NCI-H510A treated with DMSO at 0.1 percent for 48 hours (cell line): ENCODE measurements at places on chromosomes 6 and 20.

GRCh38 chr6:20085817-20086216, 126.5 kb downstream of the MBOAT1 start:
- no peak for DNase-seq

DNA sequence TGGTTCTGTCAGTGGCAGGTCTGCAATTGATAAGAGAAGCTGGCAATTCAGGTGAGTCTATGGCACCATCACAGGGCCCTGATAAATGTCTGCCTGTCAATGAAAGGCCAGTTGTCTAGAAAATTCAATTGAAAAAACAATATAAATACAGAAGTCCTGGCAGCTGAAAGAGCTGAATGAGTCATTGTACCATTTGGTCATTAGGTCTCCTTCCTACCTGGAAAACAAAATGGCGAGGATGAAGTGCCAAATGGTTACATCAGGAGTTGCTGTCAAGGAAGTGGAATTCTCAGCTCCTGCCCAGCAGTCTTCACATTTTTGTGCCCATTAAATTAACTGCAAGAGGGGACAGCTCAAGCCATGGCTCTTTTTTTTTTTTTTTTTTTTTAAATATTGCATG, 37.7 kb downstream of the PEX7 start:
- DNase-seq: no peak

DNA sequence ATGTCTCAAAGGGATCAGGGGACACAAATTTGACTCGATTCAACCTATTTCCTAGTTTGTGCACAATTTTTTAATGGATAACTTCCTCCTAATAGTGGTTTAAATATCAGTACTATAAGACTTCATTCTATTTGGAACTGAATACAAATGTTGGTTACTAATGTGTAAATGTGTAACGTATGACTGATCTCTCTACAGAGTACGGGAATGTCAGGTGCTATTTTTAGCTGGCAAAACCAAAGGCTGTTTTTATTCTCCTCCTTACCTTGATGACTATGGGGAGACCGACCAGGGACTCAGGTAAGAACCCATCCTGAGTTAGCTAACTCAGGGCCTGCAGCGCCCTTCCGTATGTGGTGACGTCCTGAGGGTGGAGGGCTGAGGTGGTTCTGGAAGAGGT, 33.0 kb downstream of the PRPH2 start:
- DNase-seq: no peak

- no peak for DNase-seq
Measured at GRCh38 chr6:36590237-36590636, 3.9 kb upstream of the SRSF3 start.

DNA sequence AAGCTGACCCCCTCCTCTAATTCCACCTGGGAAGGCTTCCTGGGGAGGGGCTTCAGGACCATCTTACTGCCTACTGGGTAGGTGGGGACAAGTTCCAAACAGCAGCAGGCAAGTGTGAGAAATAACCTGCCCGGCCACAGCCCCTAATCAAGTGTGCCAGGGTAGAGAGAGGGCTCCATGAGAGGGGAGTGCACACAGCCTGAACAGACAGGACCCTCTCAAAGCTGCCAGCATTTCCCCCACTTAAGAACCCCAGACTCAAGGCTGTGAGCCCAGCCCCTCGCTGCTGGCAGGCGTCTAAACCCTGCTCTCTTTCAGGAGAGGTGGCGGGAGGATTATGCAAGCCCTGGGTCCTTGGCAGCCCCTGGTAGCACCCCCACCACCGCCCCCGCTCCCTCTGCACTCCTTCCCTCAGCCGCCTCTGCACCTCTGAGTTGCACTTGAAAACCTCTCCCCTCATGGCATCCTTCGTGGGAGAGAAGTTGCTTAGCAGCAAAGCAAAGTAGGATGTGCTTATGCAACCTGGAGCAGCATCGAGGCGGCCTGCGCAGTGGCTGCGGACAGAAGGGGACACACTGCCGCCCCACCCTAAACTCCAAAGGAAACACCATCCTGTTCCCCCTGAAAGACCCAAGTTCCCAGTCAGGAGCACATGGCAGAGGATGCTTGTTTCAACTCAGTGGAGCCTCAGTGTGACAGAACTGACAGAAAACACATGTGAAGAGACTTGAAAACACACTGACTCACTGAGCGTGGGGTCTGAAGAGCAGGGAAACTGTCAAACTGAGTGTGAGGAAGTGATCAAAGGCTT, 10.5 kb downstream of the DDRGK1 start:
- no peak for DNase-seq

DNA sequence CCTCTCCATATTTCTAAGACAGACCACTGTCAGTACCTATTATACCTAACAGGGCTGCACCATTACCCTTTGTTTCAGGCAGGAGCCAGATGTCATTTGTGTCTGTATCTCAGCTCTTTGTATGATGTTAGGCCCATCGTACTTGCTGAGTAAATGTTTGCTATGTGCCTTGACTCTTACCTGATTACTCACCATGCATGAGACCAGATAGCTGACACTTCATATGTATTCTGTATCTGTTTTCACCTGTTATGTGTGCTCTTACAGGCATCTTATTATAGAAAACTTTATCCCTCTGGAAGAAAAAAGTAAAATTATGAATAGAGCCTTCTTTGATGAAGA, 31.7 kb upstream of the ASXL1 start:
- DNase-seq: peak; percentile 87

GRCh38 chr6:48315051-48315719, 204.2 kb upstream of the PTCHD4 start:
- DNase-seq: no peak

DNA sequence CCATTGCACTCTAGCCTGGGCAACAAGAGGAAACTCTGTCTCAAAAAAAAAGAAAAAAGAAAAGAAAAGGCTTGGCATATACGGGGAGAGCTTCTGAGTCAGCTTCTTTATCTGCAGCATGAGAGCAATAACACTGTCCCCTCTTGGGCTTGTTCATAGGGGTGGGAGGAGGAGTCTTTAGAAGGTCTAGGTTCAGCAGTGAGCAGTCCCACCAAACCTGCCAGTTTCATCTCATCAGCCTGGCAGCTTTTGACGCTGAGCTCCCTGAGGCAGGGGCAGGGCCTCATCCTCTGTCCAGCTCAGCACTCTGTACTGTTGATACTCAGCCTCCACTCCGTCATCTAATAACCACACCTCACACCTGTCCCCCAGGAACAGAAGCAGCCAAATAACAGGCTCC, 5.6 kb upstream of the C6orf132 start:
- no peak for DNase-seq

DNA sequence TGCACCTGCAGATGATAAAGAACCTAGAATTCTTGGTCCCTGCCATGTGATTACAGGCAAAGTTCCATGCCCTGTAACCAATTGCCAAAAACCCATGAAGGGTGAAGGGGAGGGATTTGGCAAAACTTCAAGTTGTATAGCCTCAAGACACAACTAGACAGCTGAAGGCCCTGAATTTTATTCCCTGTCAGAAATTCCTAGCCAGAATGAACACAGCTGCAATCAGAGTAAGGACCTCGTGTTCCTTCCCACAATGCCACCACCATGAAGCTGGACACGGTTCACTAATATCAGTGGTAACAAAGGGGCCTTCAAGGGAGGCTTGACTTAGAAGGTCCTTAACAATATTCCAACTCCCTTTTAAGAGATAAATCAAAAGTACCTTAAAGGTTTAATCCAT, 22.5 kb upstream of the IRAK1BP1 start:
- no peak for DNase-seq

- no peak for DNase-seq
Measured at GRCh38 chr6:145548933-145549648, 186.2 kb downstream of the EPM2A start.

GRCh38 chr6:154488802-154489437, 21.6 kb downstream of the CNKSR3 start:
- no peak for DNase-seq

DNA sequence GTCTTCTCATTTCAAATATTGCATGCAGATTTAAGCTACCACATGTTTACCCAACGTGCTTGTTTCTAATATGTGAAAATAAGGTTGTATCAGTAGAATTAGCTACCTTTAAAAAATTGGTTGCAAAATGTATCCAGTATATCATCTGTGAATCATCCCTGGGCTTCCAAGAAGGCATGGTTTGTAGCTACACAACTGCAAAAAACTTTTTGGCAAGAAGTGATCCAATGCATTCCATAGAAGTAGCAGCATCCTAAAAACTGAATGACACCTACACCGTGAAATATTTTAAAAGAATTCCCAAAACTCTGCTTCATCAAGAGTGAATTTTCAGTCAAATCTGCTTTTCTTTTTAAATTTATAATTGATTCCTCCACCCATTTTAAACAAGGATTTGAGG, 89.1 kb downstream of the AIG1 start:
- no peak for DNase-seq

GRCh38 chr6:15020119-15020770, 225.6 kb upstream of the JARID2 start:
- DNase-seq: no peak

GRCh38 chr6:15845492-15845891, 182.7 kb upstream of the DTNBP1 start:
- no peak for DNase-seq

- no peak for DNase-seq
Measured at GRCh38 chr20:34363465-34364222, 571 bp downstream of the ITCH start.

GRCh38 chr20:32333988-32334885, 23.9 kb upstream of the ASXL1 start:
- peak; percentile 51 for DNase-seq

- no peak for DNase-seq
Measured at GRCh38 chr6:31453259-31453658, 44.7 kb upstream of the MICB start.

DNA sequence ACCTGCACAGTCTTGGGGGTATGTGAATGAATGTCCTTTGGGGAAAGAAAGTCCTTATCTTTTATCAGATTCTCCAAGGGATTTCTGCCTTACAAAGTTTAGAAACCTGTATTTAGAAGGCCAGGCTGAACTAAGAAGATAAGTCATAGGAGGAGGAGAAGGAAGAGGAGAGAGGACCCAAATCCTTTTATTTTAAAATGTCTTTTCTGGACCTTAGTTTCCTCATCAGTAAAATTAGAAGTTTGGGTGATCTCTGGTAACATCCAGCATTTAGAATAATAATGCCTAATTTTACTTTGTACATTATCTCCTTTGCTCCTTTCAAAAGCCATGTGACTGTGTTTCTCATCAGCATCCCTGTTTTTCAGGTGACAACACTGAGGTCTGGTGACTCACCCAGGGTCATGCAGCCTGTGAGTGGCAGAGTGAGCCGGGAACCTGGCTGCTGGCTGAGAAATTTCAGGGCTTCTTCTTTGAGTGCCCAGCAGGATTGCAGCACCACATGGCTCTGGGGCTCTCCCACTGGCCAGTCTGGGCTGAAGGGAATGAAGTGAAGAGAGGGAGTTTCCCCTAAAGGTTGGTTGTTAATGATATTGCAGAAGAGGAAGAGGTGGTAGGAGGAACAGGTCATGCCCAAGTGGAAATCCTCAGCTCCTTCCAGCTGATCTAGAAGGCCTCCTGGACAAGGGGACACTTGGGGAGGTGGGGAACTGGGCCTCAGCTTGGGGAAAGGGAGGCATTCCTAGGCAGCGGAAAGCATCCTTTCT, 34.0 kb downstream of the VEGFA start:
- DNase-seq: no peak

- DNase-seq: no peak
Measured at GRCh38 chr6:166579237-166579850, 7.1 kb downstream of the RAMACL start.

GRCh38 chr6:76885861-76886301, 577.4 kb downstream of the HTR1B start:
- no peak for DNase-seq

GRCh38 chr6:1689141-1689540, 79.4 kb downstream of the FOXC1 start:
- no peak for DNase-seq

DNA sequence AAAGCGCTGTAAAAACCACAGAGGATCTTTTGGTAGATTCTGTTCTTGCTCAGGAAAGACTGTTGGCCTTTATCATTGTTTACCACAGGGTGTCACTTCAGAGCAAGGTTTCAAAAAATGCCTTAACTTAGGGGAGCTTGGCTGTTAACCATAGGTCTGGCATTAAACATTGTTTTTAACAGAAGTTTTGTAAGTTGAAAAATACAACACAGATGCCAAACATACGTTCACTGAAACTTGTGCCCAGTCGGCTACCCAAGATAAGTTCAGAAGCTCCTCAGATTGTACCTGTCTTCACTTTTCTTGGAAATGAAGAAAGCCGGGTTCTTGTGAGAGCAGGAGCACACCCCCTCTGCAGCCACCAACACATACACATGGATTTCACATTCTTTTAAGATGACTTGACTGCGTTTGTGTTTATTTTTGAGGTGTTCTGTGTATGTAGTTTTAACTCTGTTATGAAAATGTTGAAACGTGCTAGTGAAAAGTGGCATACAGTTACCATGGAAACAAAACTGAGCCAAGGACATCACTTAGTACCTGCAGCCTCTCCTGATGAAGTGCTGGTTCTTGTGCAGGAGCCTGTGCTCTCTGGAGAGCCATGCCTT, 64.9 kb downstream of the SYCP2L start:
- no peak for DNase-seq

- DNase-seq: no peak
Measured at GRCh38 chr20:21707267-21707666, 1.8 kb downstream of the PAX1 start.

DNA sequence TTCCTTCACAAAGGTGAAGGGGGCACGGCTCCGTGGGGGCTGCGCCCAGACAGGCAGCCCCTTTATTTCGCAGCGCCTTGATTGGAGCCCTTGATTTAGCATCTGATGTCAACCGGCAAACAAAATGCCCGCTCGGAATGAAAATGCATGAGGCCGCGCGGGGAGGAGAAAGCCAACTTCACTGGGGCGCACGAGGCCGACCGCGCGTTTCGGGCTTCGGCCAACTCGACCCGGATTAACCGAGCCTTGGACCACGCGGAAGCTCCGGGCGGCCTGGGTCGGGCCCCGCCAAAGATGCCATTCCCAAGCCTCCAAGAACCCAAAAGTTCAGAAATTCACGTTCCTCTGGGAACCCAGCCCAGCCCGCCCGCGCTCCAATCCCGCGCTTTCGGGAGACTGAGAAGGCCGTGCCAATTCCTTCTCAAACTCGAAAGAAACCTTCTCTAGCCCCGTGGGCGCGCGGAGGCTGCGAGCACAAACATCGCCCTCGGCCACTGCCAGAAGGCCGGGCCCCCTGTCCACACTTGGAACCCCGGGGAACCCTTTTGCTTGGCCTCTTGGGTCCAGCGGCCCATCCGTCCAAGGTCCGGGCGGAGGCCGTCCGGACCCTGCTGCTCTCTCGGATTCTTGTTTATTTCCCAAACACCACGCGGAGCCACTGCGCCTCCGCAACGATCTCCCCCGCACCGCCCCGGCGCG, 879 bp upstream of the INSM1 start:
- DNase-seq: peak; percentile 82

- no peak for DNase-seq
Measured at GRCh38 chr20:56249244-56249955, 868 bp downstream of the MC3R start.

DNA sequence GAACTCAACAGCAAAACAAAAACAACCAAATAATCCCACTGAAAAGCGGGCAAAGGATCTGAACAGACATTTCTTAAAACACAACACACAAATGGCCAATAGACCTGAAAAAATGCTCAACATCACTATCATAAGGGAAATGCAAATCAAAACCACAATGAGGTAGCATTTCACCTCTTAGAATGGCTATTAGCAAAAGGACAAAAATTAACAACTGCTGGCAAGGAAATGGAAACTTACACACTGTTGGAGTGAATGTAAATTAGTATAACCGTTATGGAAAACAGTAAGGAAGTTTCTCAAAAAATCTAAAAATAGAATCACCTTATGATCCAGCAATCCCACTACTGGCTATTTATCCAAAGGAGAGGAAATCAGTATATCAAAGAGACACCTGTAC, 20.9 kb downstream of the FAM8A1 start:
- no peak for DNase-seq

- peak; percentile 61 for DNase-seq
Measured at GRCh38 chr6:135423649-135424128, 73.9 kb downstream of the AHI1 start.

GRCh38 chr6:37391120-37391519, 37.3 kb downstream of the RNF8 start:
- DNase-seq: no peak
